ENCODE measurements at places on chromosomes 13 and 19. TPM values are rescaled to one million over a fixed set of nuclear protein-coding genes. Genes with fewer than 3 reads are reported as not detected.

DNA sequence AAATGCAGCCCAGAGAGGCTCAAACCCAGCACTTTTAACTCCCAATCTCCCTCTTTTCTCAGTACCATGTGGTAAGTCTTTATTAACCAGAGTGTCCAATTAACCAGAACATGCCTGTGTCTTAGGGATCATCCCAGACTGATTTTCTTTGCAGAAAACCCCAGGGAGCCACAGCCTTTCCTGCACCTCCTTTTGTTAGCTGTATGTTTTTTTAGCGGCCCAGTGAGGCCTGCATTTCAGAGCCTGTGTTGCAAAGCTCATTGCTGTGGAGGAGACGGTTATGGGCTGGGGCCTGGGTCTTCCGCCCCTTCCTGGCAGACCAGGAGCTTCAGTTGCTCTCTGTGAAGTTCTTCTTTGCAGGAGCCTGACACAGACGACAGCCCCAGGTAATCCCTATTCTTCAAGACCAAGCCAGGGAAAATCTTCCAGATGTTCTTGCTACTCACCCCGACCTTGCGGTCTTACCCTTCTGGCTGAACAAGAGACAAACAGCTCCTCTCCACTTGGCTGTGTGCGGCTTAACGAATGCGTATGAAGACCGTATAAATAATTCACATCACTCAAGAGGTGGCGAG, 70.7 kb upstream of the TSHZ3 start:
- no peak overlapping the region for H3K4me3 ChIP-seq
- H3K27ac ChIP-seq = no peak overlapping the region
- DNase-seq = no peak
- no peaks in the 10 kb centered on the region for H3K36me3 ChIP-seq
- H3K4me1 ChIP-seq = no peaks in the 10 kb centered on the region

ZNF761 gene
- 8.0 TPM for total RNA-seq

DNA sequence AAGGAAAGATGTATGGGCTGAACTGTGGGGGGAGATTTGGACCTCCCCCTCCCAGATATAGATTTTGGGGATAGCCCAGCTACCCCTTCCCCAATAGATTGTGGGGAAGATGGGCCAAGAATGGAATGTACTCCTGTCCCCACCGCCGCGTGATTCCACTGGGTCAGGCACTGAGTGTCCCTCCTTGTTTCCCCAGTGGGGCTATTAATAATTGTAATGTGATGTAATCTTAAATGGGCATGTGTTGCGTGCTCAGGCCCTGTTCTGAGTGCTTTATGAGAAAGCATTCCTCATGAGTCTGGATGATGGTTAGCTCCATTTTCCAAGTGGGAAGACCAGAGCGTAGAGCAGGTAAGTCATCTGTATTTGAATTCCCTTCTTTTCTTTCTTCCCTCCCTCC, 1.4 kb downstream of the PSMD8 start:
- H3K27ac ChIP-seq = peak overlapping the region; percentile 93
- peaks cover 17% of the 10 kb centered on the region for H3K4me1 ChIP-seq
- peaks cover 4% of the 10 kb centered on the region for H3K27me3 ChIP-seq
- H3K36me3 ChIP-seq = peaks cover 18% of the 10 kb centered on the region
- DNase-seq = no peak

C19orf81 gene
- total RNA-seq = not detected

DNA sequence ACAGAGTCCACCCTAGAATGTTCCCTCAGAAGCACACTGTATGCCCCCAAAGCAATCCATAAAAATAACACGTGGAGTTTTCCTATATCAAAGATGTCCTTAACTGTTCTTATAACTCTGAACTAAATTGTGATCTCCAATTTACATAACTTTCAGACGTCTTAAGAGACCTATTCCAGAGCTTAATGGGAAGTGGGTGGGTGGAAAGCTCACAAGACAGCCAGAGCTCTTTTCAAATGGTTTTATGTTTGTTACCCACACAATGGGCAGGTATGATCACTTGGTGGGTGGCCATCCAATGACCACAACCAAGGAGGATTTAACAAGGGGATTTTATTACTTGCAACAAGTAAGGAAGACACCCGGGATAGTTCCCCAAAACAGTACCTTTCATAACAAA, 81.7 kb downstream of the LRRC63 start:
- DNase-seq = no peak
- peak overlapping the region; percentile 32 for H3K27ac ChIP-seq
- H3K36me3 ChIP-seq = no peaks in the 10 kb centered on the region
- peaks cover 58% of the 10 kb centered on the region for H3K4me1 ChIP-seq

PSG6 gene
- total RNA-seq = not detected

GRCh38 chr13:28538932-28539331, 44.0 kb upstream of the FLT1 start:
- no peaks in the 10 kb centered on the region for H3K4me1 ChIP-seq
- DNase-seq = no peak
- H3K4me3 ChIP-seq = no peak overlapping the region
- no peaks in the 10 kb centered on the region for H3K27me3 ChIP-seq
- H3K27ac ChIP-seq = no peak overlapping the region
- no peaks in the 10 kb centered on the region for H3K36me3 ChIP-seq

DNA sequence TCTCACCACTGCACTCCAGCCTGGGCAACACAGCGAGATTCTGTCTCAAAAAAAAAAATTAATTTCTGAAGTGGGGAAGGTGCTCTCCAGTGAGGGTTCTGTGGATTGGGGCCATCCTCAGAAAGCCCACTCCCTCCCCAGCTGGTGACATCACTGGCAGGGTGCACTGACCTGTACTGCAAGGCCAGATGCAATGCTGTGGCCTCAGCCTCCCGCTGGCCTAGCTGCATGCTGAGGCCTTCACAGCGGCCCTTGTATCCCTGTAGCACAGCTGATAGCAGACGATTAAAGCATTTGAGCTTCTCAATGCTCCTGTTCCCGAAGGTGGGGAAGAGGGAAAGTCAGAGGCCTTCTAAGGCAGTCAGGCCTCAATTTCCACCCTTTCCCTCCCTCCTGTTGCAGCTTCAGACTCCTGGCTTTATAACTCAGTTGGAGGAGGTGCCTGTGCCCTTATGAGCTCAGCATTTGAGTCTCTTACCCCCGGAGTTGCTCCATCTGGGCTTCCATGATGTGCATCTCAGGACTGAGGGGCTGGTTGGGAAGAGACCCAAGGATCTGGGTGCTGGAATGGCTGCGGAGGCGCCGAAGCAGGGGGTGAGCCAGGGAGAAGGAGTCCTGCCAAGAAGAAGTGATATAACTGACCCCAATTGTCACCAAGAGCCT, 5.3 kb downstream of the USHBP1 start:
- H3K4me3 ChIP-seq = no peak overlapping the region
- no peaks in the 10 kb centered on the region for H3K36me3 ChIP-seq
- H3K4me1 ChIP-seq = no peaks in the 10 kb centered on the region
- H3K27me3 ChIP-seq = no peaks in the 10 kb centered on the region
- no peak overlapping the region for H3K27ac ChIP-seq

DNA sequence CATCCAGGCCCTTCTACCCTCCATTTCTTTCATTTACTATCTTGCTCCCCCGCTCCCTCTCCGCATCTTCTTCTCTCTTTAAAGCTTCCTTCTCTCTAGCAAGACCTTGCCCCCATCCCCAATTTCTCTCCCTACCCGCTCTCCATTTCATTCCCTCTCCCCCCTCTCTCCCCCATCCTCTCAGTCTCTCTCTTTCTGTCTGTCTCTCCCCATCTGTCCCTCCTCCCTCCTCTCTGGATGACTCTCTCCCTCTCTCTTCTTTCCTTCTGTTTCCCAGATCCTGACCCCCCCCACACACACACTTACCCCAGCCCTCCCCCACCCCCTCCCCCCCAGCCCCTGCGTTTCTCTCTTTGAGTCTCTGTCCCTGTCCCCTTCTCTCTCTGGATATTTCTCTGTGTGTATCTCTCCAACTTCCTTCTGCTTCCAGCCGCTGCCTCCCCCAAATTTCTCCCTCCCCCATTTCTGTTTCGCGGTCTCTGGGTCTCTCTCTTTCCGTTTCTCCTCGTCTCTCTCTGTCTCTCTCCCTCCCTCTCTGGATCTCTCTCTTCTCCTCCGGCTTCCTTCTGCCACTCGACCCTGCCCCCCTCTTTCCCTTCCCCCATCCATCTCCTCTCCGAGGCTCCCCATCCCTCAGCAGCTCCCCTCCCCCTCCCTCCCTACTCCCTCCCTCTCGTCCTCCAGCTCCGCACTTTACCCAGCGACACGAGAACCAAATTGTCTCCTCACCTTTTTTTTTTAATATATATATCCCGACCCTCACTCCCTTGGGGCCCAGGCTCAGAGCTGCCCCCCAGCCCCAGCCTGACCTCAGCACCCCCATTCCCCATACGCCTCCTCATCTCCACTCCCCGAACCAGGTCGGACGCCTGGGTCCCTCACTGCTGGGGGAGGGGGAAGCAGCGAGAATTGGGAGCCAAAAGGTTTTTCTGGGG, 3.6 kb upstream of the CACNG8 start:
- DNase-seq = no peak
- no peaks in the 10 kb centered on the region for H3K36me3 ChIP-seq
- no peak overlapping the region for H3K27ac ChIP-seq
- no peak overlapping the region for H3K4me3 ChIP-seq

- no peaks in the 10 kb centered on the region for H3K27me3 ChIP-seq
- no peaks in the 10 kb centered on the region for H3K4me1 ChIP-seq
- no peak overlapping the region for H3K4me3 ChIP-seq
- DNase-seq = peak; percentile 46
- peaks cover 6% of the 10 kb centered on the region for H3K36me3 ChIP-seq
These were observed 7.5 kb downstream of the ZNF610 start for GRCh38 chr19:52343548-52343947.

DNA sequence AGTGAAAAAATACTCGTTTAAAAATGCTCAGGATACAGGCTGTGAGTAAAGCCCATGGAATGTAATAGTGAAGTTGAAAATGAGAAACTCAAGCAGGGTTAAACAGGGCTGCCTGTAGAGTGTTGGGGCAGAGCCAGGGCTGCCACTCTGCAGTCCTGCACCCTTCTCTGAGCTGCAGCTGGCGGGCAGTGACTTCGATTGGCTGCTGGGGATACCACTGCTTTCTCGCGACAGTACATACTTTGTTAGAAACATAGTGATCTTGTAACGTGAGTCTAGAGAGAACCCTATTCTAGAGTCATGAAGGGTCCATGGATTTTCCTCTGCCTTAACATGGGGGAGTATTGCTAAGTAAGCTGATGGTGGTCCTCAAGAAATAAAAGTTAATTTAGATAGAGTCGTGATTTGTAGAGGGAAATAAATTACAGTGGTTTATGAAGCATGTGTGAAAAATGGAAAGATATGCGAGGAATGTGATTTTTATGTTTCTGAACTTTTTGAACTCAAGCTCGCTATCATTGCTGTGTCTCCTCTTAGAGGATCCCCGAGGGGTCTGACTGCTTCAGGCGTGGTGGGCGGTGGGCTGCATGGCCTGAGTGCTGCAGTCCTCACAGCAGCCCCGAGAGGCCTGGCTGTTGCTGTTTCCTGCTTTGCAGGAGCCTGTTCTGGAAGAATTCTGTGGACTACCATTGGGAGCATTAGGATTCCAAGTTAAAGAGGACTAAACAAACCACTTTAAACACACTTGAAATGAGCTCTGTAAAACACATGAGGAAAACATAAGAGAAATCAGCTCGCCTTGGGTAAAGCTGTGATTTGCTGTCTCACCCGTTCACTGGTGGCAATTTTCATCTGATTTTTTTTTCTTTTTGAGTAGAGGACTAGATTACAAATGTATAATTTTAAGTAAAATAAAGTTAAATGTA, 95.7 kb downstream of the ARHGEF7 start:
- no peaks in the 10 kb centered on the region for H3K27me3 ChIP-seq
- H3K27ac ChIP-seq = no peak overlapping the region
- H3K36me3 ChIP-seq = no peaks in the 10 kb centered on the region

DNA sequence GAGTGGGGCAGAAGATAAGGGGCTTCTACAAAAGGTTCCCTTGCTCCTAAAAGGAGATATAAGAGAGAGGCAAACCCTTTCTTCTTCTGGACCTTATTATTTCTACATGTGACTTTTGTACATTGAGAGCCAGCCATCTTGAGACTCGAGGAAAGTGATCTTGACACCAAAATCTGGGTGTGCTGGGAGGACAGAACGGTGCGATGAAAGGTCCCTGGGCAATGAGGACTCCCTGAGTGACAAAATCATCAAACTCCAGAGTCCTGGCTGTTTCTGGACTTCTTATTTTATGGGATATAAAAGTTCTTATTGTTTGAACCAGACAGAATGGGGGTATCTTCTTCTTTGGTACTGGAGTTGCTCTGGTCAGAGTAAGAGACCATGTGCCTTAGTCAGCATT, 411.0 kb downstream of the ZNF536 start:
- no peaks in the 10 kb centered on the region for H3K27me3 ChIP-seq
- no peak overlapping the region for H3K27ac ChIP-seq
- DNase-seq = no peak
- no peaks in the 10 kb centered on the region for H3K36me3 ChIP-seq
- H3K4me3 ChIP-seq = no peak overlapping the region

NLRP9 gene
- total RNA-seq = not detected

GRCh38 chr19:31500197-31500830, 151.1 kb upstream of the TSHZ3 start:
- H3K4me3 ChIP-seq = no peak overlapping the region
- DNase-seq = no peak
- no peaks in the 10 kb centered on the region for H3K4me1 ChIP-seq
- H3K27ac ChIP-seq = no peak overlapping the region

ZIC2 gene
- total RNA-seq = 0.51 TPM

DNA sequence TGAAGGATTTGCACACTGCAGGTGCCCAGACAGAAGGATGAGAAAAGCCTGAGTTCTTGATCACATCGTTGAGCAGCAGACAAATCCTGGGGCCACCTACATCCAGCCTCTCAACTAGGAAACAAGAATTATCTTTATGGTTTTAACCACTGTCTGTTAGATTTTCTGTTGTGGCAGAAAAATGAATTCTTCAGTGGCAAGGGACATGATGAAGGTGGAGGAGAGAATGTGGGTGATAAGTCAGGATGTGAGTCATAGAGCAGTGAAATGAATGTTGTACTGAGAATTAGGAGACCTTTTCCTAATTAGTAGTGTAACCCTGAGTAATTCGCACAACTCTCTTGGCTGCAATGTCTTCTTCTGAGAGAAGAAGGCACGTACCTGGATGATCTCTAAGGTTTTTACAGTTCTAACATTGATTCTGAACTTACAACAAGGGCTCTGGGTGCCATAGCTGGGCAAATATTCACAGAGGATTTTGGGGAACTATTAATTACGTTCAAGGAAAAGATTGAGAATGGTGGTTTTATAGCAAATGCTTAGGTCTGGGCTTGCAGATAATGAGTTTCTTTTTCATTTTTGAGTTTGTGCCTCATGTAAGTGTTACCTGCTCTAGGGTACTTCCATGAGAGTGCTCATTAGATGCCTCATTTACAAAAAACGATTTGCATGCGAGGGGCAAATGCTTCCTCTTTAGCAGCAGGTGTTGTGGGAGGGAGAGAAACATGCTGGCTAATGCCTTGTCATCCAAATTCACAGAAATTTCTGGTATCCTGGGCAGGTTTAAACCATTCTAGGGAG, 111.0 kb upstream of the KL start:
- H3K4me3 ChIP-seq = no peak overlapping the region
- no peaks in the 10 kb centered on the region for H3K4me1 ChIP-seq
- H3K36me3 ChIP-seq = no peaks in the 10 kb centered on the region

DNA sequence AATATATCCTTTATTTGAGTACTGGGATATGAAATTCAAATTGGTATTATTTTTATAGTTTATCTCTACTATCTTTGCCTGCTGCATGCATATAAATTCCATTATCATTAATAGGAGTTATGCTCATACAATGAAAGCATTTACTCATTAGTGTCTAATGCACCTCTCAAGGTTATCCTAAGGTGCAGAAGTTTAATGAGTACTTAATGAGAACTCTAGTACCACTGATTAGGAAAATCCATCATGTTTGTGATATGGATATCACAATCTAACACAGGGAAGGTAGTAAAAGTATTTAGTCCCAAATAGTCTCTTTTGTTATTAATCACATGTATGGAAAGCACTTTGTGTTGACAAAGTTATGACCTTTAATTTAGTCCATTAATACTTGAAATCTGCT, 77.2 kb upstream of the SLC10A2 start:
- no peak overlapping the region for H3K27ac ChIP-seq
- no peak for DNase-seq
- H3K4me1 ChIP-seq = no peaks in the 10 kb centered on the region
- H3K36me3 ChIP-seq = no peaks in the 10 kb centered on the region

Measured in naive thymus-derived CD4-positive, alpha-beta T cell (primary cell).